Activated naive CD4-positive, alpha-beta T cell (primary cell): ENCODE measurements at places on chromosomes 1 and 21.

- no peak for DNase-seq
Observed at GRCh38 chr21:26495283-26495849, 77.7 kb downstream of the CYYR1 start.

DNA sequence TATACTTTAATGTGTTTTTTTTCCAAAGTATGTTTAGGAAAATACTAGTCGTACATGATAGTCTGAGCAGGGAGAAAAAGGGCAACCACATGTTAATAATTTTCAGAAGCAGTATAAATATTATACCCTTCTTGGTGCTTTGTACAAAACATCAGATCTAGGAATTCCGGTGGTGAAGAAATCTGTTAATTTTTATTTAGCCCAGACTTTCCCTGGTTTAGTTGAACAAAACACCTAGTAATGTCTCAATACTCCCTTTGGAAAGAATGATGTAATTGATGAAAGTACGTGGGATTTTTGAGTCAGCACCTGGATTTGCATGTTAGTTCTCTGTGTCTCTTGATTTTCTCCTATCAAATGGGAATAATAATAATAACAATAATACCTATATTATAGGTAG is 38.4 kb upstream of the KCNK2 start:
- no peak for DNase-seq

DNA sequence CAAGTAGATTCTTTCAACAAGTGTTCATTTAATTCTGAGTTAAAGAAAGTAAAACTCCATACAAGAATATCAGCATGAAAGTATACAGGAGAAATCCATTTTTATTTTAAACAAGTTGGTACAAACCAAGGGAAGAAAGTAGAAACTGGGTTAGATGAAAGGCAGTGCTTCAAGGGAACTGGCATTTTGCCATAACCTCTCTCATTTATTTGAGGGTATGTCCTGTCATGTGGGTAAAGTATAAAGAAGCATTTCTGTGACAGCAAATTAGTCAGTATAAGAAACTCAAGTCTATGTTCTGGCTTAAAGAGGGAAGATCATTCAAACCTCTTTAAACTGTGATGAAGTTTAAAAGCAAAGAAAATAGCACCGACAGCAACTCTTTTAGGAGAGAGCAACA is 32.0 kb downstream of the OLFM3 start:
- no peak for DNase-seq

DNA sequence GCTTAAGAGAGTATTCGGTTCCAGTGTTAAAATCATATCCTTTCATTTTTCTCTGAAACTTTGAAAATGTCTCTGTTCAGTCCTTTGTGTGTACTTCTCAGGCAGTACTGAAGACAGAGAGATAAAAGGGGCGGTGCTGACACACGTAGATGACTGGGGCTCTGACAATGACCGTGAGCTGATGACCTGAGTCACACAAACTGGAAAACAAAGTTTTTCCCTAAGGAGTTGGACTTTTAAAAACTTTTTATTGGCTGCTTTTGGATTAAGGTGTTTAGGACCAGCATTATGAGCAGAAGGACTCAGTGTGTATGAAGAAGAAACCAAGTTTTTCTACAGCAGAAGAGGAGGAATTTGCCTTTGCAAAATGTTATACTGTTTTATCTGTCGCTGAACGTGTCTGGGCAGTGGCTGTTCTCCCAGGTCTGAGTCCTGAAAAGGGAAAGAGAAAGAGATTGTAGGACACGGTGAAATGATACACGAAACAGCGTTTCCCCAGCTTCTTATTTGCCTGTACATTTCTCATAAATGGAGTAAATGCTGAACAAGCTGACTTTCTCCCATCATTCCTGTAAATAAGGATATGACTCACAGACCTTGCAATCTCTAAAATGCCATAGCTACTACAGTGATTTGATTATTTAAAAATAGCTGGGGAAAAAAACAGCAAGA is 51.5 kb downstream of the MAP3K7CL start:
- no peak for DNase-seq

DNA sequence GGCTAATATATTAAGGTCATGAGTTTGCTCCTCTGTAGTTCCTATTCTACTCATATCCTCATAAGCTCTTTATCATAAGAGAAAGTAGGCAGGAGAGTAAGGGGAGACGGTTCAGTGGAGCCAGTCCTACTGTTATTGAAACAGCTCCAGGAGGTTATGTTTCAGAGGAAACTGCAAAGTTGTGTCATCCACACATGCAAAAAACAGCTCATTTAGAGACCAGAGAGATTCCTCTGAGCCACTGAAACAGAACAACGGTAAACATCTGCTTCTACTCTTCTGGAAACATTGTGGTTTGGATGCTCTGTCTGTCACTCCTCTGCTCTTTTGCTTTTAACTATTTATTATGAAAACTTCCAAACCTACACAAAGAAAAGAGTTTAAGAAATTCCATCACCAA is 66.3 kb upstream of the PPP2R5A start:
- DNase-seq = no peak

DNA sequence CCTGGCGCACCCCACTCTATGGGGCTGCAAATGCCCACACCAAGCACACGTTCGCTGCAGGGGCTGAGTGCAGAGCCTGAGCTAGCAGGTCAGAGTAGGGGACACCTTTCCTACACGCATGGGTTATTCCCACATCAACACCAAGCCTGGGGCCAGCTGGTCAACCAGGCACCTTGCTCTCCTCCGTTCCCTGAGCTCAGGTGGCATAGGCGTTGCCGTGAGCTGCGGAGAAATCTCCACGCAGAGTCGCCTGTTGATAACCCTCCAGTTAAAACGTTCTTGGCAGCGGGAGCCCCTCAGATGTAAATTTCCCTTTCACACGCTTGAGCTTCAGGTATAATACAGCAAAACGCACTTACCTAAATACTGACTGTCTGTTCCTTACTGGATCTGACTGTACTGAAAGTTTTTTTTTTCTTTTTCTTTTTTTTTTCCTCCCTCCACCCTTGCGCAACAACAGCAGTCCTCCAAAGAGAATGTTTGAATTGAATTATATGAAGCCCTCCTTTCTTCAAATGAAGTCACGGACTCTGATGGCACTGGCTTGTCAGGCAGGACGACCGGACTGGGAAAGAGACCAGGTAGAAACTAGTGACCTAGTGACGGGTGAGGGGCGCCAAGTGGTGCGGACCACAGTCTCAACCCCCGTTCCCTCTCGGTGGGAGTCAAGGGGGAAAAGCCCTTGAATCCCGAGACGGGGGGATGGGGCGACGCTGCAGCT is 2.1 kb downstream of the BRINP3 start:
- DNase-seq = no peak

DNA sequence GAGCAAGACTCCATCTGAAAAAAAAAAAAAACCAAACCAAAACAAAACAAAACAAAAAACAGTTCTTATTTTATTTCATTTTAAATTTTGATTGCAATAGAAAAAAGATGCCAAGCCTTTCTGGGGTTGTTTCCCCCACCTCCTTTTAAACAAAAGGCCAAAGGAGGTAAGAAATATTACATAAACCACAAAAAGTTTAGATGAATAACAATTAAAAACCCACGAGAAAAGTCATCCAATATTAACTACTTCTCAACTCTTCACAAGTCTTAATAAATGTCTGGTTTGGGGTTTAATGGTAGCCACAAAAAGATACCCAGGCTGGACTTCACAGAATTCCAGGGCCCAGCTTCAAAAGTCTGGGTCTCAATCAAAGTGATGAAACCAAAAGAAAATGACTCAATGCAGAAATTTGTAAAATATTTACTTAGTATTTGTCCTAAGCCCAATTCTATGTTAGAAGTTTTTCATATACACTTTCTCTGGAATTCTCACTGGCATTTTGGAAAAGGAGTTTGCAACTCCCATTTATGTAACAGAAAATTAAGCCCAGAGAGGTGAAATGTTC is 47.0 kb upstream of the SDC3 start:
- no peak for DNase-seq
